ENCODE measurements at places on chromosomes 1 and 21.

- H3K4me1 ChIP-seq: no peaks in the 10 kb centered on the region
- DNase-seq: no peak
- no peak overlapping the region for H3K4me3 ChIP-seq
- no peak overlapping the region for H3K27ac ChIP-seq
These were observed 45.1 kb downstream of the MAP3K7CL start for GRCh38 chr21:29175408-29176134.

- no peak for DNase-seq
- H3K36me3 ChIP-seq: peaks cover 3% of the 10 kb centered on the region
- H3K4me3 ChIP-seq: no peak overlapping the region
These were observed 9.2 kb upstream of the RXRG start for GRCh38 chr1:165454091-165454610.

- peaks cover 1% of the 10 kb centered on the region for H3K4me1 ChIP-seq
- no peak overlapping the region for H3K27ac ChIP-seq
- no peak overlapping the region for H3K4me3 ChIP-seq
- no peaks in the 10 kb centered on the region for H3K36me3 ChIP-seq
These were observed 116.3 kb downstream of the EPHB2 start for GRCh38 chr1:22826604-22827580.

GRCh38 chr1:185668013-185668412 is 66.2 kb upstream of the HMCN1 start:
- H3K4me3 ChIP-seq: no peak overlapping the region
- no peak overlapping the region for H3K27ac ChIP-seq
- H3K27me3 ChIP-seq: no peaks in the 10 kb centered on the region
- no peaks in the 10 kb centered on the region for H3K4me1 ChIP-seq
- no peak for DNase-seq

DNA sequence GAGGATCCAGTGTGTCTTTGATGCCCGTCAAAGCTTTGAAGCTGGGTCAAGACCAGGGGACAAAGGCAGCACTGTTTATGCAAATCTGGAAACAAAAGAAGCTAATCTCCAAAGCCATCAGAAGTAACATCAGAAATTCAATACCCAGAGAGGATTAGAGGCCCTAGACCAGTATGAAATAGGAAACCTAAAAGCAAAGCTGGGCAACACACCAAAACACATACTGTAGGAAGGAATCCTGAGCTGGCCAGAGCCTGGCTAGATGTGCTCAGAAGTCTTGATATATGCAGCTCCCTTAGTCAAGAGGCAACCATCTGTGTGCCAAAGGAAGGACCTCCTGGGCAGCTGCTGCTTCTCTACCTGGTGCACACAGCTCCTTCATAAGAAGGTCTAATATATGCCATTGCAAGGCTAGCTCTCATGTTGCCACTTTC is 12.3 kb downstream of the COLGALT2 start:
- H3K27ac ChIP-seq: no peak overlapping the region
- H3K4me1 ChIP-seq: no peaks in the 10 kb centered on the region
- no peaks in the 10 kb centered on the region for H3K36me3 ChIP-seq
- H3K27me3 ChIP-seq: peaks cover 28% of the 10 kb centered on the region

GRCh38 chr21:45891388-45892155 is 90.0 kb upstream of the COL6A1 start:
- H3K4me1 ChIP-seq: peaks cover 20% of the 10 kb centered on the region
- H3K27ac ChIP-seq: peak overlapping the region; percentile 25
- peak overlapping the region; percentile 49 for H3K4me3 ChIP-seq
- no peaks in the 10 kb centered on the region for H3K36me3 ChIP-seq
- DNase-seq: no peak
- no peaks in the 10 kb centered on the region for H3K27me3 ChIP-seq

DNA sequence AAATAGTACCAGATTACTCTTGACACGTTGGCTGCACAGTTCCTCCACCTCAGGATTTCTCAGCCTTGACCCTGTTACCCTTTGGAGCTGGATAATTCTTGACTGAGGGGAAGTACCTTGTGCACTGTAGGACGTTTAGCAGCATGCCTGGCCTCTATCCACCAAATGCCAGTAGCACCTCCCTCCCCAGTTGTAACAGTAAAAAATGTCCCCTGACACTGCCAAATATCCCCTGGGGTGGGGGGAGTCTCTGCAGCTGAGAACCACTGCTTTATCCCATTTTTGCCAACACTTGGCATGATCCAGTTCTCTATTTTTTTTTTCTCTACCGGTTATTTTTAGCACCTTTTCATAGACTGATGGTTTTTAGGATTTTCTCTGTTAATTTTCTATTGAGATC is 34.0 kb downstream of the C1orf198 start:
- peaks cover 11% of the 10 kb centered on the region for H3K36me3 ChIP-seq
- H3K4me3 ChIP-seq: no peak overlapping the region
- DNase-seq: no peak
- H3K4me1 ChIP-seq: no peaks in the 10 kb centered on the region
- peaks cover 32% of the 10 kb centered on the region for H3K27me3 ChIP-seq
- no peak overlapping the region for H3K27ac ChIP-seq

GRCh38 chr1:90558126-90558525 is 159.0 kb downstream of the BARHL2 start:
- H3K4me3 ChIP-seq: no peak overlapping the region
- H3K4me1 ChIP-seq: no peaks in the 10 kb centered on the region
- no peak overlapping the region for H3K27ac ChIP-seq

DNA sequence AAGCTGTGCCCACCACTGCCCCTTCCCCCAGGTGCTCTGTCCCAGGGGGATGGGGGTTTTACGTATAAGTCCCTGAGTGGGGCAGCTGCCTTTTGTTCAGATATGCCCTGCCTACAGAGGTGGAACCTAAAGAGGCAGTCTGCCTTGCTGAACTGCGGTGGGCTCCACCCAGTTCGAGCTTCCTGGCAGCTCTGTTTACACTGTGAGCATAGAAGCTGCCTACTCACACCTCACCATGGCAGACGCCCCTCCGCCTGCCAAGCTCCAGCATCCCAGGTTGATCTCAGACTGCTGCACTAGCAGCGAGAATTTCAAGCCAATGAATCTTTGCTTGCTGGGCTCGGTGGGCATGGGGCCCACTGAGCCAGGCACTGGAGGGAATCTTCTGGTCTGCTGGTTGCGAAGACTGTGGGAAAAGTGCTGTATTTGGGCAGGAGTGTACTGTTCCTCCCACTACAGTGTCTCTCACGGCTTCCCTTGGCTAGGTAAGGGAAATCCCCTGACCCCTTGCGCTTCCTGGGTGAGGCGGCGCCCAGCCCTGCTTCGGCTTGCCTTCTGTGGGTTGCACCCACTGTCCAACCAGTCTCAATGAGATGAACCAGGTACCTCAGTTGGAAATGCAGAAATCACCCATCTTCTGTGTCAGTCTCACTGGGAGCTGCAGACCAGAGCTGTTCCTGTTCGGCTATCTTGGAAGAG is 17.6 kb upstream of the RWDD3 start:
- H3K27ac ChIP-seq: no peak overlapping the region
- H3K4me1 ChIP-seq: no peaks in the 10 kb centered on the region

DNA sequence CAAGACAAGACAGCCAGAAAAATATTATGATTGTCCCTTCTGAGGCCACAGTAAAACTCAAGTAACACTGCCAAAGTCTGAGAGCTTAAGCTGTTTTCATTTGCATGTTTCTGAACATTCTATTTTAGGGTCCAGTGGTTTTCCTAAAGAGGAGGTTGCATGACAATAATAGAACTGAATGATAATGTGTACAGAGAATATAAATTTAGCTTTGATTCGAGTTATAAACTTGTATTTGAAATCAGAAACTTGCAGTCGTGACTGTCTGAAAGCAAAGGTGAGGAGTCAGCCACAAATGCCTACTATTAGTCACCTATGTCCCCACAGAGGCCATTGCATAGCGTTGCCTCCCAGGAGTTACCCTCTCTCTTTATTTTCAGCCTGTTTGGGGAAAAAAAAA is 363.1 kb upstream of the ADGRL2 start:
- no peak for DNase-seq
- no peak overlapping the region for H3K4me3 ChIP-seq
- H3K27ac ChIP-seq: no peak overlapping the region
- H3K27me3 ChIP-seq: no peaks in the 10 kb centered on the region
- no peaks in the 10 kb centered on the region for H3K36me3 ChIP-seq

- no peaks in the 10 kb centered on the region for H3K27me3 ChIP-seq
These were observed 1.2 kb downstream of the KHDRBS1 start for GRCh38 chr1:32014948-32015273.

DNA sequence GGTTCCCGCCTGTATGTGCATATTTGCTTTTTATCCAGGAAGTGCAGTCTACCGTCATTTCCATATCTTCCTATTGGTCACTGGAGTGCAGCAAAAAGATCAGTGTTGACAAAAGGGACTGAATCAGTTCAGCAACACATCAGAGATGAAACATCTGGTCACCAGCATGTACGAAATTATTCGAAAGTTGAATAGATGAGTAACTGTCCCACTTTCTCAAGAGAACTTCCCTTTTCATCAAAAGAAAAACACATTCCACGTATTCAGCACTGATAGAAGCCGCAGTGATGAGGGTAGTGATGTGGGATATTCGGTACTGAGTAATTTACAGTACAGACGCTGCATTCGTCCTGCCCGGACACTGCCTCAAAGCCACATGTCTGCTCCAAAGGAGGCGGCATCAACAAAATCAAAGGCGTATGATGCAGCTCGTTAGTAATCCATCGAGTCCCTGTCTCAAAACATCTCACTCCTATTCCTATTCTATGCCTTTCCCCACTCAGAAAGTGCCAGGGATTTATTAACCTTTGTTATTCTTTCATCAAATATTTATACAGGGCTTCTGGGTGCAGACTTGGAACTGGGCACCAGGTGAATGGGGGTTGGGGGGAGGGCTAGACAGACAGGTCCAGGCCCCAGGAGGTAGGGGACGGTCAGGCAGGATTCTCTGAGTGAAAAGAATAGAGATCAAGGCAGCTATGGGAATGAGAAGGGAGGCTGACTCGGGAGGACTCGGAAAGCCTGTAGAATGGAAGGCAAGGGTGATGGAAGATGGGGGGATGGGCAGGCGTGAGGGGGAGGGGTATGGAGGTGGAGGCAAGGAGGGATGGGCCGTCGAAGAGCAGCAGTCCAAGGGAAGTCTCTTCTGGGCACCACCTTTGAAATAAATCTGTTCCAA is 79.5 kb upstream of the SLC45A1 start:
- H3K27me3 ChIP-seq: peaks cover 31% of the 10 kb centered on the region
- peaks cover 7% of the 10 kb centered on the region for H3K4me1 ChIP-seq
- no peak overlapping the region for H3K4me3 ChIP-seq
- H3K27ac ChIP-seq: no peak overlapping the region

- H3K36me3 ChIP-seq: no peaks in the 10 kb centered on the region
- no peaks in the 10 kb centered on the region for H3K4me1 ChIP-seq
- DNase-seq: no peak
- no peak overlapping the region for H3K4me3 ChIP-seq
- no peaks in the 10 kb centered on the region for H3K27me3 ChIP-seq
These were observed 868.2 kb upstream of the CXADR start for GRCh38 chr21:16644685-16645084.

GRCh38 chr1:234755449-234755863 is 145.5 kb upstream of the IRF2BP2 start:
- DNase-seq: no peak
- peaks cover 27% of the 10 kb centered on the region for H3K4me1 ChIP-seq
- H3K27ac ChIP-seq: no peak overlapping the region
- no peak overlapping the region for H3K4me3 ChIP-seq
- peaks cover 14% of the 10 kb centered on the region for H3K27me3 ChIP-seq
- peaks cover 8% of the 10 kb centered on the region for H3K36me3 ChIP-seq

GRCh38 chr1:228317411-228317828 is 89.2 kb downstream of the TRIM11 start:
- no peak overlapping the region for H3K4me3 ChIP-seq
- no peak for DNase-seq

- H3K4me1 ChIP-seq: no peaks in the 10 kb centered on the region
- no peaks in the 10 kb centered on the region for H3K36me3 ChIP-seq
- DNase-seq: no peak
- H3K27ac ChIP-seq: no peak overlapping the region
These were observed 66.0 kb downstream of the VCAM1 start for GRCh38 chr1:100785470-100786052.

DNA sequence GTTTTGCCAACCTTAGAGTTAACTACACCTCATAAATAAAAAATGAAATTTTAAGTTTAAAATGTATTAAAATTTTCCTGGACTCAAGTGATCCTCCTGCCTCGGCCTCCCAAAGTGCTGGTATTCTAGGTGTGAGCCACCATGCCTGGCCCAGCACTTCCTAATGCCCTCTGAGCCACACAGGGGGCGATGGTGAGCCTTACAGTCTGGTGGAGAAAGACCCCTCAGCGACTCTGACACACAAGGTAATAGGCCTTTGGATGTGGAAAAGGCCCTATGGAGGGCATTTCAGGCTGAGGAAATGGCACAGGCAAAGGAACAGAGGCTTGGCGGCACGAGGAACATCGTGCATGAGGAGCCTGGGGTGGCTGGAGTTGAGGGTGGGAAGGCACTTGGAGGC is 6.7 kb downstream of the CITED4 start:
- no peak for DNase-seq
- H3K27ac ChIP-seq: no peak overlapping the region
- H3K27me3 ChIP-seq: no peaks in the 10 kb centered on the region
- H3K36me3 ChIP-seq: peaks cover 5% of the 10 kb centered on the region
- no peaks in the 10 kb centered on the region for H3K4me1 ChIP-seq

DNA sequence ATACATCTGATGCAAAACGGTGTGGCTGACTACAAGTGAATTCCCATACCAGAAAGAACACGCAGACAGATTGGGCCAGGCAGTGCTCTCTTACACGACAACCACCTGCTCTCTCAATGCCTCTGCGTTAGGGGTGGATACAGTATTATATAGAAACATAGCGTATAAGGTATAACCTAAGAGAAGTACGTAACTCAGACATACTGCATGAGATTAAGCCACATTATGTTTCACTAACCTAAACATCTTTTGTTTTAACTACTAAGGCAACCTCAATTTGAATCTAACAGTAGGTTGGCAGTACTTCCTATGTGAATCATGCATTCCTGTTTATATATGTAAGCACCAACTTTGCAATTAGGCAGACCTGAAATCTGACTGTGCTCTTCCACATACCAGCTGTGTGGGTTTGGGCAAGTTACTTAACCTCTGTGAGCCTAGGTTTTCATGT is 58.1 kb upstream of the COA6 start:
- DNase-seq: peak; percentile 48
- H3K36me3 ChIP-seq: peaks cover 6% of the 10 kb centered on the region
- peaks cover 40% of the 10 kb centered on the region for H3K4me1 ChIP-seq
- H3K27me3 ChIP-seq: peaks cover 14% of the 10 kb centered on the region
- H3K4me3 ChIP-seq: peak overlapping the region; percentile 69
- peak overlapping the region; percentile 96 for H3K27ac ChIP-seq

DNA sequence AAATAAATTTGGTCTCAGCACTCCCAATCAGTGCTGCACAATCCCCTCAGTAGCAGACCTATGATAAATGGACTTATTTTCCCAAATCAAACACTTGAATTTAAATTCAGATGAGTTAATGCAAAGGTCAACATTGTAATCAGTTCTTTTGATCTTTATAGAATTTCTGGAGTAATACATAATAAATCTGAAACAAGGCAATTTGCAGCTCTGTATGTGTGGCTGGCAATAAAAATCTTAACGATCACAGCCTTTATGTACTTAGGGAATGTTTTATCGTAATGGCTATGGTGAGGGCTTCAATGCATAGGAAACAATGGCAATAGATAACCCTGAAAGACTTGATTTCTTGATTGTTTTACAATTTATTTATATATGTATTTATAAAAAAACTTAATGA is 91.4 kb downstream of the GPATCH2 start:
- no peak for DNase-seq
- no peak overlapping the region for H3K27ac ChIP-seq
- H3K4me3 ChIP-seq: no peak overlapping the region
- H3K4me1 ChIP-seq: no peaks in the 10 kb centered on the region
- no peaks in the 10 kb centered on the region for H3K36me3 ChIP-seq

- H3K27ac ChIP-seq: no peak overlapping the region
- no peaks in the 10 kb centered on the region for H3K36me3 ChIP-seq
- no peaks in the 10 kb centered on the region for H3K27me3 ChIP-seq
- H3K4me3 ChIP-seq: no peak overlapping the region
These were observed 539.8 kb downstream of the PTPRC start for GRCh38 chr1:199178646-199179045.

All from effector memory CD8-positive, alpha-beta T cell (primary cell).